Activated T-helper 1 cell treated with anti-CD3 and anti-CD28 coated beads, Interleukin-2, amount 50 U/mL, for 16 hours (primary cell): ENCODE measurements at places on chromosomes 6 and 20.

- DNase-seq: no peak
These were observed 367.8 kb downstream of the ZFAND3 start for GRCh38 chr6:38187325-38187724.

DNA sequence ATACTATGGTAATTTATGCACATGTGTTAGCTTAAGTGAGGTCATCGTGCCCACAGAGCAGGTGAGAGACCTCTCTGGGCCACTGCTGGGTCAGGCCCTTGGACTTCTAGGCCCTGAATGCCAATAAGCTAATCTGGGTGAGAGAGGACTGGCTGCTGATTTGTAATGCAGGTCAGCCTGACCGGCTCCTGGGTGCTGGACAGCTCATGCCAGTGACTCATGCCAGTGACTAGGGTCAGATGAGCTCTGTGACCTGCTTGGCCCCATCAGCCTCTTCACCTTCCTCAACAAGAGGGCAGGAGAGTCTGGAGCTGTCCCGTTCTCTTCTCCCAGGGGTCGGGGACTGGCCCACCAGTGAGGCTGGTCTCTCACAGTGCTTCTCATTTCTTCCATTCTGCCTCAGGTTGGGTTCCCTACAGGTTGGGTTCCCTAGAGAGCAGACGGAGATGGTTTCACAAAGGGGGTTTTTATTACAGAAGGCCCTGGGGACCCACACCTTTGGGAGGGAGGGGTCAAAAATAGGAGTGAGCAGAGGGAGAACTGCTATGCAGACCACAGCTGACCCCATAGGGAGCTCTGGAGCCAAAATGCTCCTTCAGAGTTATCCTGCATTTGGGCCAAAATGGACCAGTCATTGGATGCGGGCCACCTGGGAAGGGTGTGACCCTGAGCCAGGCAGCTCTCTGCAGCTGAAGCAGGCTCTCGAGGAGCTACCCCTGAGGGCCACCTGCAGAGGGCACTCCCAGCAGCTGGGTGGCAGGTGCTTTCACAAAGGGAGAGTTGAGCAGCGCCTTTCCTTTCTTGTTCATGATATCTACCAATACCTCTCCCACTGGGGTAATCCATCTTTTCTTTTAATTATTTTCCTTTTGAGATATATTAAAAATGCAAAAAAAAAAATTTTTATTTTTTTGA lies 2.2 kb upstream of the OXT start:
- no peak for DNase-seq

DNA sequence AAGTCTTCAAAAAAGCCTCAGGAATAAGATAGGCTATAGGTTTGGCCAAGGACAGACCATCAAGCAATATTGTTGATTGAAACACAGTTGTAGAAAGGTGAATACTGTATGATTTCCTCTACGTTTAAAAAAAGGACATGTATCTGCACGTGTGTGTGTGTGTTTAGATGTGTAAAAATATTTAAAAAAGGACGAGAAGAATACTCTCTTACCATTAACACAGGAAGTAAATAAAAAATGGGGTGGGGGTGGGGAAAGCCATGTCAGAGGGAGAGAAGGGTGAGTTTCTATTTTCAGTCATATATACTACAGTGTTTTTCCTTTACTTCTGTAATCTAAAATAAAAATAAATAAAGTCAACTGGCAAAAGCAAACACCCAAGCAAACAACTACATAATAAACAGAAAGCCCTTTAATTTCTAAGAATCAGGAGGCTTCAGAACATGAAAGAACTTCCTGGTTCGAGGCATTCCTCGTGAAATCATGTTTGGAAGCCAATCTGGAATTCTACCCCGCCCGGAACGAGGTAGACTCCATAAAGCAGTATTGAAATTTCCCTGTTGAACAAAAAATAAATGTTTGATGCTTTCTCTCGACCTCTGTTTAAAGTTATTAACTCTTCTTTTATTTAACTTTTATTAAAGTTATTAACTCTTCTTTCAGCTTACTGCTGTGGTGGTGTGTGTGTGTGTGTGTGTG lies 158.1 kb upstream of the ZNF217 start:
- DNase-seq: no peak

DNA sequence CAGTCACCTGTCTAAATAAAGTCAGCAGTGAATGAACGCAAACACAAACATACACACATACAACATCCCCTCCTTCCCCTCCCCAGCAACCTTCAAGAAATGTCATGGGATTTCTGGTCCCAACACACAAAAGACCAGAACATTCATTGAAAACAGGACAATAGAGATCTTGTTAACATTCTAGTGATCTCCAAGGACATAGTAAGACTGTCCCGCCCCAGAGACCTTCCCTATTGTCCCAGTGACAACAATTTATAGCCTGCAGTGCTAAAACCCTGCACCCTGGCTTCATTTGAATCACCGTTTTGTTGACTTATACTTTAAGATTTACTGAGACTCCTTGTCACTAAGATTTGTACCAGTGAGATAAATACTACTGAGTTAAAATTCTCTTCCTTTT lies 143.9 kb upstream of the NOX3 start:
- DNase-seq: no peak

- DNase-seq: no peak
These were observed 2.1 kb downstream of the GABRR2 start for GRCh38 chr6:89313006-89313405.

- no peak for DNase-seq
These were observed 22.3 kb downstream of the ELOVL5 start for GRCh38 chr6:53326372-53327016.

GRCh38 chr6:95232446-95232845 lies 344.9 kb upstream of the MANEA start:
- no peak for DNase-seq

- DNase-seq: no peak
These were observed 46.2 kb upstream of the LAMA2 start for GRCh38 chr6:128836761-128837160.
